SHP77 treated with DMSO at 0.1 percent for 48 hours (cell line): ENCODE measurements at places on chromosomes 11 and 22.

- no peak for DNase-seq
Observed at GRCh38 chr11:826227-826621, 1.5 kb upstream of the CRACR2B start.

- DNase-seq = no peak
Observed at GRCh38 chr11:113444502-113445123, 30.6 kb downstream of the DRD2 start.

- no peak for DNase-seq
Observed at GRCh38 chr22:36155702-36156101, 4.9 kb downstream of the APOL3 start.

DNA sequence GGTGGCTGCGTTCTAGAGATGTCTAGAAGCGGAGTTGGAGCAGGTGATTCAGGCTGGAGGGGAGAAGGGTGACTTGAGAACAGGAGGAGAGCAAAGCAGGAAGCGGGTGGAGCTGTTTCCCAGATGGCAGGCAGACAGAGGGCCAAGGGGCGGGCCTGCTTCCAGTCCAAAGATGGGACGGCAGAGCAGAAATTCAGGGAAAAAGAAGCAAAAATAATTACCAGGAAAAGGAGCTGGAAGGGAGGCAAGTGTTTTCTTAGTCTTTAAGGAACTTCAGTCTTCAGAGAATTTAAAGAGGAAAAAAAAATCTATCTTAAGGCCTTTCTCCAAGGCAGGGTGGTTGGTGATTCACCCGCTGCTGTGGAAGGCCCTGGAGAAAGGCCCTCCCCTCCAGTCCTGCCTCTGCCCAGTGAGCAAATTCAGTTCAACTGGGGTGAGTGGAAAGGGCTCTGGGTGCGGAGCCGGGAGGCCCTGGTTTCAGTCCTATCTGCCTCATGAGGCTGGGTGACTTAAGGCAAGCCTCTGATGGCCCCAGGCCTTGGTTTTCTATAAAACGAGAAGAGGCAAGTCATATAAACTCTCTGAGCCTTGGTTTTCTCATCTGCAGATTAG is 4.5 kb upstream of the CREB3L1 start:
- DNase-seq = peak; percentile 57

GRCh38 chr11:45605051-45605450 is 60.4 kb downstream of the CHST1 start:
- no peak for DNase-seq

DNA sequence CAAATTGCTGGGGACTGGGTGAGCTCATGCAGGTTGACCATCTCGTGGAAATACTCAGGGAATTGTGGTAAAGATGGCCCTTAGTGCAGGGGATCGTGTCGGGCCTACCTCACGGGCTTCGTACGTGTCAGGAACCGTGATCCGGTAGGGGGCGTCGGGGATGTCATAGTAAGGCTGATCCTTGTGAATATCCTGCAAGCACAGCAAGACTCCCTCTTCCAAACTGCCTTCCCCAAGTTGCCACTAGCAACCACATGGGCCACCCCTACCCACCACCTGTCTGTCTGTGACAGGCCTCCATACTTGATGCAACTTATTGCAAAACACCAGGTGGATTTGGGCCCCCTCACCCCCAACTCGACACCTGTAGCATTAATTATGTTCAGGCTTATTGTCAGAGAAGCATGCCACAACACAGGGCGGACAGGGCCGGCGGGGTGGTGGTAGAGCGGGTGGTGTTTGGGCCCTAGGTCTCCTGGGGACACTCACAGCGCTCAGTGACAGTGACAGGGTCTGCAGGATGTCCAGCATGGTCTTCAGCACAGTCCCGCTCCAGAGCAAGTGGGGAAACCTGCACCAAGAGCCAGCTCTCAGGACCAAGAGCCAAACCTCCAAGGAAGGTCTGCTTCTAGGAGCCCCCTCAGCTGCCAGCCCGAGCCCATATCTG is 22.6 kb upstream of the SERPIND1 start:
- DNase-seq = peak; percentile 54

DNA sequence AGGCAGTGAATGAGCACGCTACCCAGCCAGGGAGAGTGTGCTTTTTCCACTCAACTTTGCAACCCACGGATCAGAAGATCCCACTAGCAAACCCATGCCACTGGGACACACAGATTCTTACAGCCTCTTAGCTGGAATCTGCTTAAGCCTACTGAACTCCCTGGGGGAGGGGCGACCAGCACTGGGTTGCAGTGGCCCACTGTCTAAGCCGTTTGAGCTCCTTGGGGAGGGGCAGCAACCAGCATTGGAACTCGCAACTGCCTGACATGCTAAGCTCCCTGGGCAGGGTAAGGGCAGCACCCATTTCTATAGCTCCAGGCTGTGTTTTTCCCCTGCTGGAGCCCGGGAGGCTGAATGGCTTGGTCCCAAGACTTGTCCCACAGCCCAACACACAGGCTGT is 99.6 kb downstream of the FAM168A start:
- DNase-seq = no peak

DNA sequence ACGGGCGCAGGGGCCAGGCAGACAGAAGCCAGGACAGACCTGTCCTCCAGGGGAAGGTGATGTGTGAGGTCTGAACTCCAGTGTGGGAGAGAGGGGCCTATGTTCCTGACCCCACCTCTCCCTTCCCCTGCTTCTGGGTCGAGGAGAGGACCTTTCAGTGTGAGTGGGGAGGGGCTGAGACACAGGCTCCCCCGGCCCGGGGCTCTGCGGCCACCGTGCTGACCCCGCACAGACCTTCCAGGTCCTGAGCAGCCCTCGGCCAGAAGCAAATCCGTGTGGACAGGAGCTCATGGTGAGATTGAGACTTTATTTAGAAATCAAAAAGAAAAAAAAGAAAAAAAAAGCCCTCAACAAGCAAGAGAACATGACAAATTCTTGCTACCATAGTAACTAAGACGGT is 680.5 kb downstream of the BRD1 start:
- DNase-seq = no peak

GRCh38 chr11:65112546-65113360 is 1.1 kb downstream of the TM7SF2 start:
- DNase-seq = no peak

DNA sequence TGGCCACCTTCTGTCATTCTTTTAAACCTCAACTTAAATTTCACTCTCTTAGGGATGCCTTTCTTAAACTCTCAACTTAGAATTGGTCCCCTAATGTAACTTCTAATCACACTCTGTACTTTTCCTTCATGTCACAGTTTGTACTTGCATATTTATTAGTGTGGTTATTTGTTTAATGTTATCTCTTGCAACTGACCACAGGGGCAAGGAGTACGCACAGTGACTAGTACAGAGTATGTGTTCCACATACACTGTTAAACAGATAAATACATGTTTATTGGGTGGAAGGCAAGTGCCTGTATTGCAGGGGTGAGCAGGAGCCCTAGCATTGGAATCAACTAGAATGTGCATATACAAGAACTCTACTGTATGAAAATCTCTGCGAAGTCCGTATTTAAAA is 554.0 kb downstream of the INSC start:
- DNase-seq = no peak

DNA sequence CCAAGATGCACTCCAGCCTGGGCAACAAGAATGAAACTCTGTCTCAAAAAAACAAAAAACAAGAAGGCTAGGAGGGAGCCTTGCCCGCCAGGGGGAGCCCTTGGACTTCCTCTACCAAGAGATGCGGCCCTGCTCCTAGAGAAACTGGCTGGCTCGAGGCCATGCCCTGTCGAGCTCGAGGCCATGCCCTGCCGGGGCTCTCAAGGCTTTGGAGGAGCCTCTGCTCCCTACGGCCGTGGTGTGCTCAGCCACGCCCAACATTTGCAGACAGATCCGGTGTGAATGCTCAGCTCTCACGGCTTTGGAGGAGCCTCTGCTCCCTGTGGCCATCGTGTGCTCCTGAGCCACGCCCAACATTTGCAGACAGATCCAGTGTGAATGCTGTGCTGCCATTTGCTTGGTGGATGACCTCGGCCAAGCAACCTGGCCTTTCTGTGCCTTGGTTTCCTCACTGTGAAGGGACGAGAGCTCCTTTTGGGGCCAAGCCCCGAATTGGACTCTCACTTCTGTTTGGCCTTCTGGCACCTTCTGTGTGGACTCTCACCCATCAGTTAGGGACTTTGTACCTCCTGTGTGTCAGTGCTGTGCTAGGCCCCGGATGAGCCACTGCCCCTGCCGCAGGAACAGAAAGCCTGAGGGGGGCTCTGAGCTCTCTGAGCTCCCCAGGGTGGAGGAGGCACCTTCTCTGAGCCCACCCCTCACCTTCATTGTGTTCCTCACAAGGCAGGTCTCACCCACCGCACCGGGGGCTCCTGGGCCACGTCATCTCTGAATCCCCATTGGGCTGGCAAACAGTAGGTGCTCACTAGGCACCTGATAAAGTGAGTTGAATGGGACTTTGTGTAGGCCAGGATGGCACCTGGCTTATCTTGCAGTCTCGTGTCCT is 14.1 kb downstream of the C11orf24 start:
- DNase-seq = peak; percentile 86

GRCh38 chr11:74989260-74989638 is 516 bp downstream of the NEU3 start:
- no peak for DNase-seq

- peak; percentile 2 for DNase-seq
Observed at GRCh38 chr11:31397239-31397834, 27.7 kb downstream of the DNAJC24 start.

DNA sequence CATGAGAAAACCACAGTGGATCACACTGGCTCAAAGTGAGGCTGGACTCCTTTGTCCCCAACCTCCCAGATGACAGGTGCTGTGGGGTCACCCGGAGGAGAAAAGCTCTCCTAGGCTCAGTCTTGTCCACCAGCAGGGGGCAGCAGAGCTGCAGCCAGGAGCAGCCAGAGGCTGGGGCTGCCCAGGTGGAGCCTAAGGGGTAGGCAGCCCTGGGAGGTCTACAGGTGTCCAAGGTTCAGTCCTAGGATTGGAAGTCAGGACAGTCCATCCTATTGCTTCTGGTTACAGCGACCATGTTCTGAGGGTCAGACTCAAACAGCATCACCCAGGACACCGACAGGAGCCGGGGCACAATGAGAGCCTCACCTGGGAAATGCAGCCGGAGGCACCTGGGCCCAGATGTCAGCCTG is 77.6 kb upstream of the IGLL5 start:
- no peak for DNase-seq

GRCh38 chr11:11435635-11436034 is 82.6 kb upstream of the CSNK2A3 start:
- DNase-seq = no peak

DNA sequence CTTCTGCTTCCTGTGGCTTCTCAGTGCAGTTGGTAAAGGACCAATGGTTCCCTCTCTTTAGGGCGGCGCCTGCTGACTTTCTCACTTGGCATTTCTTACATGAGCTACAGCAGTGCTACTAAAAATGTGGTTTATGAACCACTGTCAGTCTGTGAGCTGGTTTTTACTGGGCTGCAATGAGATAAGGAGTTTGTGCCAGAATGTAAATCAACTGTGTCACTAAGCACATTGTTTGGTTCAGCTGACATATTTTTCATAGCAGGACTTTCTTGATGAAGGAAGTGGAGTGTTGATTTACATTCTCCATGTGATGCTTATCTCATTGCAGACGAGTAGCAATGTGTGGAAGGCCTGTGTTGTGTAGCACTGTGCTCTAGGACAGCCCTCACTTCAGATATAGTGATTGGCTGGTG is 463.3 kb downstream of the SOX6 start:
- no peak for DNase-seq

GRCh38 chr22:36636916-36637315 is 66.6 kb downstream of the CACNG2 start:
- no peak for DNase-seq

DNA sequence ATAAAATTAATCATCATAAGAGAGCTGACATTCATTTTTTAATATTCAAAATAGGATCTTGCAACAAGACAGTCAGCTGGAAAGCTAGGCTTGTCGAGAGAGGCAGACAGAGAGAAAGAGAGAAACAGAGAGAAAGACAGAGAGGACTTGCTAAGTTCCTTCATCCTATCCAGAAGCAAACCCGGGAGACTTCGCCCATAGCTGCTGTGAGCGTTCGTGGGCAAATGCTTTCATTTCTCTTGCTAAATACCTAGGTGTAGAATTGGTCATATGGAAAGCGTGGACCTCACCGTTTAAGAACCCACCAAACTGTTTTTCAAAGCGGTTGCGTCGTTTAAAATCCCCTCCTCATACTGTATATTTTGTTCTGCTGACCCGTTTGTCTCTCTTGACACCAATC is 25.3 kb upstream of the KRTAP5-6 start:
- DNase-seq = no peak

GRCh38 chr11:62712276-62712812 is 4.9 kb downstream of the GNG3 start:
- no peak for DNase-seq

- no peak for DNase-seq
Observed at GRCh38 chr11:2541881-2542361, 97.1 kb downstream of the KCNQ1 start.

DNA sequence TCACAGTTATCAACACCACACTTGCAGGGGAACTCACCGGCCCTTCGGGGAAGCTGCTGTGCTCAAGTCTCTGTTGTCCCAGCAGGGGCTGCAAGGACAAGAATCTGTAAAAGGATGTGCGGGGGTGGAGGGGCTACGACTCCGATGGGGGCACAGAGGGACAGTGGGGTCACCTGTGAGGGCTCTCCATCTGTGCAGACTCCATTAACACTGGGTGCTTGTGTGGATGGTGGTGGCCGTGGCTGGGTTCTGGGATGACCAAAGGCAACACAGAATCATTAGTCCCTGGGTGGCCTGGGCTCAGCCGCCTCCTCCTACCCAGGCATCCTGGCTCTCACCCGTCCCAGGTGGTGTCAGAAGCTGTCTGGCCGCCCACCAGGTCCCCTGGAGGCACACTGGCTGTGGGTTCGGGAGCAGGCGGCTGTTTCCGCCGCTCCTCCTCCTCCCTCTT is 10.2 kb upstream of the RBM4B start:
- no peak for DNase-seq

DNA sequence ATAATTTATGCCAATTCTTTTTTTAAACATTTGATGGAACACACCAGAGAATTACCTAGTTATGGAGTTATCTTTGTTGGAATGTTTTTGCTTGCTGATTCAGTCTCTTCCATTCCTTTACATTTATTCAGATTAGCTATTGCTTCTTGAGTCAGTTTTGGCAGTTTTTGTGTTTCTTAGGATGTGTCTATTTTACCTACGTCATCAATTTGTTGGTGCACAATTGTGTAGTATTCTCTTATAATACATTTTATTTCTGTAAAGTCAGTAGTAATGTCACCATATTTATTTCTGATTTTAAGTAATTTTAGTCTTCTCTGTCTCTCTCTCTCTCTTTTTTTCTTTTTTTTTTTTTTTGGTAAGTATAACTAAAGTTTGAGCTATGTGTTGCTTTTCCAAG is 929.5 kb upstream of the RAG2 start:
- no peak for DNase-seq
